ENCODE measurements at places on chromosomes 16 and 17.

DNA sequence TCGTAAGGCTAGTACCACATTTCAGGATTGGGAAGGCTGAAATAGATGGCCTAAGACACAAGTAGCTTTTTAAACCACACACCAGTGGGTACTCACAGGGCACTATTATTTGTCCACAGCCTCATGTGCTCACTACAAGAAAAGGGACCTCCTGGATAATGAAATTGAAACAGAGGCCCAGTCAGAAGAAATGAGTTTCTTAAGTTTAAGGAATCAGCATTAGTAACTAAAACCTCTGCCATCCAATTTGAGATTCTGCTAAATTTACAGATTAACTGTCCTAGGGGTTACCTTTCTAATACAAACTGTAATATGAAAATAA is 3.0 kb downstream of the USP7 start:
- no peaks in the 10 kb centered on the region for H3K36me3 ChIP-seq
- H3K4me3 ChIP-seq: peak overlapping the region; percentile 13
- peak overlapping the region; percentile 48 for H3K27ac ChIP-seq
- no peaks in the 10 kb centered on the region for H3K27me3 ChIP-seq
- H3K4me1 ChIP-seq: peaks cover 65% of the 10 kb centered on the region

DNA sequence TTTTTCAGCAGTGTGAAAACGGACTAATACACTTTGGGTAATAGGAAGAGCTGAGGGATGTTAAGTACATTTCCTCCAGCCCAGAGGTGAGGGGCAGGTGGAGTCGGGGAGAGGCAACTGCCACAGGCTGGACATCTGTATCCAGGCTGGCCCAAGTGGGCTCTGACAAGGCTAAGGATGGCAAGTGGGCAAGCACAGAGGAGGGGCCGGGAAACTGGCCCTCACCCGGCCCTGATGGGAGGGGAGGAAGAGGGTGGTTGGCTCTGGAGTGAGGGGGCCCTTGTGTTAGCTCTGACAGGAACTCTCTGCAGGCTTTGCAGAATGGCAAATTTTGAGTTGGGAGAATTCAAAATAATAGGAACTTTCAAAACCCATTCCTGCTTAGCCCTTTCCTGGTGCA is 251.0 kb upstream of the TNRC6C start:
- no peaks in the 10 kb centered on the region for H3K27me3 ChIP-seq
- H3K27ac ChIP-seq: no peak overlapping the region
- H3K36me3 ChIP-seq: no peaks in the 10 kb centered on the region
- no peaks in the 10 kb centered on the region for H3K4me1 ChIP-seq

DNA sequence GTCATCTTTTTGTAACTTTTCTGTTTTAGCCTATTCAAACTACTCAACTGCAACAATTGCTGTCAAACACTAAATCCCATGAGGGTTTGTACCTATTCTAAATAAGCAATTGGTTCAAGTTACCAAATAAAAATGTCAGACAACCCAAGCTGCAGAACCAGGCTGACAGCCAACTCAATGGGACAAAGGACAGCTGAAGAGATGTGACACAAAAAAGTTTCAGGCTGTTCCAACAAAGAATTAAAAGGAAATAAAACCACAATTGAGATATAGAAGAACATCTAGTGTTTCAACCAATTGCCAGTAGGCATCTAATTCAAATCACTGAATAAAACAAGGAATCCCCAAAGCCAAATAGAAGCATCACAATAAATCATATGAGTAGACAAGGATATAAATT is 49.3 kb downstream of the GRB7 start:
- H3K4me3 ChIP-seq: no peak overlapping the region
- no peak overlapping the region for H3K27ac ChIP-seq
- H3K36me3 ChIP-seq: no peaks in the 10 kb centered on the region
- H3K4me1 ChIP-seq: peaks cover 3% of the 10 kb centered on the region

DNA sequence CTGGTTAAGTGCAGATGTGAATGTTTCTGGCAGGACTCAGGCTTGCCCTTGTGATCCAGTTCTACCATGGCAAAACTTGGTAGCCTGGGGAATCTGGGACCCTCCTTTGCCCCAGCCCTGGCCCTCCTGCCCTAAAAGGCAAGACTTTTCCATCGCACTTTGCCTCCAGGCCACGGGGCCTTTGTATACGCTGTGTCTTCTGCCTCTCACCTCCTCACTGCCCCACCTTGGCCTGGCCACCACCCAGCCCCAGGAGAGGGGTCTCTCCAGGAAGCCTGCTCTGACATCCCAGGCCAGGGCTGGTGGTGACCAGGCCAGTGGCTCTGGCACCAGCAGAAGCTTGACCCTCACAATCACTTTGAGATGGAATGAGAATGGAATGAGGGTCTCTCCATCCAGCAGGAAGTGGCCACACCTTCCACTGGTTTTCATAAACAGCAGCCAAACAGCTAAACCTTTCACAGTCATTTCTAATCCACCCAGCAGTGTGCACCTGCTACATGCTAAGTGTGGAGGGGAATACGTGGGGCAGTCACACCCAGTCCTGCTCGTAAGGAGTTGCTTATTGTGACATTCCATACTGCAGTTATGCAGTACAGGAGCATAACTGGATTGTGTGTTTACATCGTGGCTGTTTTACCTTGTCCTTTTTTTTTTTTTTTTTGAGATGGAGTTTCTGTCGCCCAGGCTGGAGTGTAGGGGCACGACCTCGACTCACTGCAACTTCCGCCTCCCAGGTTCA is 1.6 kb upstream of the MRPL38 start:
- H3K27me3 ChIP-seq: no peaks in the 10 kb centered on the region
- DNase-seq: no peak
- H3K4me3 ChIP-seq: no peak overlapping the region
- peak overlapping the region; percentile 92 for H3K27ac ChIP-seq

DNA sequence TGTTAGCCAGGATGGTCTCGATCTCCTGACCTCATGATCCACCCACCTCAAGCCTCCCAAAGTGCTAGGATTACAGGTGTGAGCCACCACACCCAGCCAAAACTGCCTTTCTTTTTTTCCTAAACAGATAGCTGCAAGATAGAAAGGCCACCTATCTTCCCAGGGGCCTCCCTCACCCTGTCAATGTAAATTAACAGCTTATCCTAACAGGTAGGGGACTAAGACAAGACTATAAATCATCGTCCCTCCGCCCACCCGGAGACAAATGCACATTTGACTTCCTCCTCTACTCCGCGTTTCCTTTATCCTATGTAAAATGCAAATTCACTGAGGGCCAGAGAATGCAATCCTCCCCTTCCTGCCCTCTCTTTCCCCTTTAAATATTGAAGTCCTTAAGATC is 71.4 kb downstream of the MARF1 start:
- H3K4me3 ChIP-seq: no peak overlapping the region
- peaks cover 16% of the 10 kb centered on the region for H3K4me1 ChIP-seq
- no peak overlapping the region for H3K27ac ChIP-seq
- no peak for DNase-seq
- H3K27me3 ChIP-seq: no peaks in the 10 kb centered on the region
- no peaks in the 10 kb centered on the region for H3K36me3 ChIP-seq

DNA sequence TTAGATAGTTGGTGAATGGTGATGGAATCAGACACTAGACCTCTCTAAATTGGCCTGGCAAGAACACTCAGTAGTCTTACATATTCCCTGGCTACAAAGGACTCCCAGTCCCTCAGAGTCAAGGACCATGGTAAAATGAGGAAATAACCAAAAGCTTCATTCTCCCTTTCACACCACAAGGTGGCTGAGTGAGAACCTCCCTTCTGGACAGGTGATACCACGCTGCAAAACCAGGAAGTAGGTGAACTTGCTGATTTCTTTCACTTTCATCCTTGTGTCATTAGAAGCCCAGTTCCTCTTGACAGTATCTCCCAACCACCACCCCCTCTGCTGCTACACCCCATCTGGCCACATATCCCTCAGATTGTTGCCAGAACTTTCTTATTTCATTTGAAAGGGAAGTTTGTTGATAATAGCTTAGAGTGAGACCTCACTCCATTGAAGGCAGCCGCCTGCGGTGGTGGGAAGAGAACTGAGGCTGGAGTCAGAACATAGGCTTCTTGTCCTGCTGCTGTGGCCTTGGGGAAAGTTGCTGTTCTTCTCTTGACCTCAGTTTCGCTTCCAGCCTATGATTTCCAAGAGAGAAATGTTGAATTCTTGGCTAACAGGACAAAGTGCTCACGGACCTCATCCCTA is 290.6 kb upstream of the CCL2 start:
- H3K36me3 ChIP-seq: no peaks in the 10 kb centered on the region
- no peak overlapping the region for H3K27ac ChIP-seq
- no peak for DNase-seq

- no peak overlapping the region for H3K4me3 ChIP-seq
- no peaks in the 10 kb centered on the region for H3K4me1 ChIP-seq
- H3K36me3 ChIP-seq: no peaks in the 10 kb centered on the region
- H3K27ac ChIP-seq: no peak overlapping the region
These were observed 51.1 kb upstream of the SOX9 start for GRCh38 chr17:72069586-72070202.

DNA sequence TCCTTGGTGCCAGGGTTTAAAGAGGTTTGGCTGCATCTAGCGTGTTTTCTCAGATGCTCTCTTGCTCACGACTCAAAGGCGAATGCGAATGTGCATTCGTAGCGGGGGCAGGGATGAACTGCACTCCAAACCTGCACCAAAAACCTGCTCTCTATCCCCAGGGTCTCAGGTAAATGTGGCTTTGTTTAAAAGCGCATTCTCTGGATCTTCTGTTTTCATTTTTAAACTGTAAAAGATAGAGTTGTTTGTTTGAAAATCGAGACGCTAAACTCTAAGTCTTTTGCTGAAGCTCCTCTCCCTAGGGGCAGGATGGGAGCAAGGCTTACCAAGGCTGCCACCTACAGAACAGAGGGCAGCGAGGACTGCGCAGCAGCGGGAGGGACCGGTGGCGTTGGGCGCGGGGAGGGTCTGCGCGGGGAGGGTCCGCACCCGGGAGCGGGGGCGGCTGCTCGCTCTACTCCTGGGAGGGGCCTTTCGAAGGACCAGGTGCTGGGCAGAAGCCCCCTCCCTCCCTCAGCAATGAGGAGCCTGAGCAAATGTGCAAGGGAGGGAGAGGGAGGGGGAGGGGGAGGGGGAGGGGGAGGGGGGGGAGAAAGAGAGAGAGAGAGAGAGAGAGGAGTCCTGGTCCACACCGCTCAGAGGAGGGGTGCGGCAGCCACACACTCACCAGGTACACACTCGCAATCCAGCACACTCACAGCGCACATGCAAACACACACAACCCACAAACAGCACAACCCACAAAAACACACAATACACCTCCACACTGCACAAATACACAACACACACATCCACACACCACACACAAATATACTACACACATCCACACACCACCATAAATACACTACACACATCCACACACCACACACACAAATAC is 142.8 kb downstream of the GRIN2A start:
- DNase-seq: no peak
- no peak overlapping the region for H3K4me3 ChIP-seq
- H3K36me3 ChIP-seq: no peaks in the 10 kb centered on the region
- no peak overlapping the region for H3K27ac ChIP-seq
- H3K4me1 ChIP-seq: no peaks in the 10 kb centered on the region
- H3K27me3 ChIP-seq: no peaks in the 10 kb centered on the region

GRCh38 chr16:203246-203645 is 23.0 kb downstream of the HBQ1 start:
- no peak for DNase-seq
- no peaks in the 10 kb centered on the region for H3K4me1 ChIP-seq
- H3K27me3 ChIP-seq: no peaks in the 10 kb centered on the region
- H3K27ac ChIP-seq: no peak overlapping the region
- H3K4me3 ChIP-seq: no peak overlapping the region

DNA sequence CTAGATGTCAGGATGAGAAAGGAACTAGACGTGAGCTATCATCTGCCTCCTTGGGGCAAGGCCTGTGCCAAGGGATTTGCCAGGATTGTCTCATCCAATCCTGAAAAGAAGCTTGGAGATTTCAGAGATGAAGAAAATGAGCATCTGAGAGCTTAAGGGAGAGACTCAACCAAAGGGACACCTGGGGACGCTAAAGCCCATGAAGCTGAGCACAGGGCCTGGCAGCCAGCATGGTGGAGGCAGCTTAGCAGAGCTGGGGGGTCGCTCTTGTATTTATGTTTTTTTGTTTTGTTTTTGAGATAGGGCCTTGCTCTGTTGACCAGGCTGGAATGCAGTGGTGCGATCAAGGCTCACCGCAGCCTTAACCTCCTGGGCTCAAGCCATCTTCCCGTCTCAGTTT is 18.4 kb upstream of the GLIS2 start:
- no peak for DNase-seq
- peaks cover 30% of the 10 kb centered on the region for H3K4me1 ChIP-seq
- no peak overlapping the region for H3K27ac ChIP-seq
- no peaks in the 10 kb centered on the region for H3K36me3 ChIP-seq
- no peak overlapping the region for H3K4me3 ChIP-seq

GRCh38 chr17:3928406-3928805 is 12.1 kb upstream of the P2RX1 start:
- H3K4me3 ChIP-seq: no peak overlapping the region
- no peaks in the 10 kb centered on the region for H3K4me1 ChIP-seq
- H3K27me3 ChIP-seq: no peaks in the 10 kb centered on the region

- H3K27ac ChIP-seq: no peak overlapping the region
- no peaks in the 10 kb centered on the region for H3K36me3 ChIP-seq
- no peaks in the 10 kb centered on the region for H3K4me1 ChIP-seq
- no peak for DNase-seq
- H3K27me3 ChIP-seq: no peaks in the 10 kb centered on the region
These were observed 14.1 kb downstream of the MAPT start for GRCh38 chr17:45908460-45908859.

DNA sequence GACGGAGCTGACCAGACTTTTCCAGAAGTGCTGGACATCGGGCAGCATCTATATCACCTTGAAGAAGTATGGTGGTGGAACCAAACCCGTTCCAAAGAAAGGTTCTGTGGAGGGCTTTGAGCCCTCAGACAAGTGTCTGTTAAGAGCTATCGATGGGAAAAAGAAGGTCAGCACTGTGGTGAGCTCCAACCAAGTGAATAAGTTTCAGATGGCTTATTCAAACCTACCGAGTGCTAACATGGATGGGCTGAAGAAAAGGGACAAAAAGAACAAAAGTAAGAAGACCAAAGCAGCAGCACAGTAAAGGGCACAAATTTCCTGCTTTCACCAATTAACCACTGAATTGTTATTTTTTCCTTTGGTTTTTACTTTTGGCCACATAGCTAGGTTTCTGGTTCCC is 6.9 kb downstream of the KAT7 start:
- no peak overlapping the region for H3K27ac ChIP-seq
- peaks cover 92% of the 10 kb centered on the region for H3K36me3 ChIP-seq
- H3K27me3 ChIP-seq: no peaks in the 10 kb centered on the region

DNA sequence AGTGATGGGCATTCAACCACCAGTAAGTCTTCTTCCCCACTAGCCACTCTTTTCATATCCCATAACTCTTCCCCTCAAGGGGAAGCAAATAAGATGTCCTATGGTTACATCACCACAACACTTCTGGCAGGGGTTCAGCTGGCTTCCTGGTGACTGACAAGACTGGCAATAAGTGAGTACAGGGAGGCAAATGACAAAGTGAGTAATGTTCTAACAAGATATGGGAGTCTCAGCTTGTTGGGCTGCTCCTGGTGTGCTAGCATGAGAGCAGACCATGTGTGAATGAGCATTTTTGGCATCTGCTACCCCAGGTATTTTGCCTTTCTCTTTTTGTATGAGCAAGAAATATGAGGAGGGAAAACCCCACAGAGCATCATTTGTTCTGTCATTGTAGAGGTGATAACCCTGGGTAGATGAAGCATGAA is 9.9 kb downstream of the TMIGD1 start:
- H3K4me3 ChIP-seq: no peak overlapping the region
- peak overlapping the region; percentile 7 for H3K27ac ChIP-seq
- H3K36me3 ChIP-seq: no peaks in the 10 kb centered on the region
- DNase-seq: no peak
- H3K4me1 ChIP-seq: peaks cover 11% of the 10 kb centered on the region

GRCh38 chr16:987906-988305 is 6.3 kb downstream of the SOX8 start:
- peaks cover 2% of the 10 kb centered on the region for H3K27me3 ChIP-seq
- no peak overlapping the region for H3K27ac ChIP-seq
- no peaks in the 10 kb centered on the region for H3K36me3 ChIP-seq
